ENCODE measurements at places on chromosomes 6 and 20.

- no peak for DNase-seq
These were observed 469.1 kb downstream of the GJA1 start for GRCh38 chr6:121904559-121904958.

GRCh38 chr6:148332088-148332487, 10.6 kb upstream of the SASH1 start:
- DNase-seq, result no peak

GRCh38 chr20:37927410-37928095, 24.6 kb downstream of the VSTM2L start:
- DNase-seq, result no peak

DNA sequence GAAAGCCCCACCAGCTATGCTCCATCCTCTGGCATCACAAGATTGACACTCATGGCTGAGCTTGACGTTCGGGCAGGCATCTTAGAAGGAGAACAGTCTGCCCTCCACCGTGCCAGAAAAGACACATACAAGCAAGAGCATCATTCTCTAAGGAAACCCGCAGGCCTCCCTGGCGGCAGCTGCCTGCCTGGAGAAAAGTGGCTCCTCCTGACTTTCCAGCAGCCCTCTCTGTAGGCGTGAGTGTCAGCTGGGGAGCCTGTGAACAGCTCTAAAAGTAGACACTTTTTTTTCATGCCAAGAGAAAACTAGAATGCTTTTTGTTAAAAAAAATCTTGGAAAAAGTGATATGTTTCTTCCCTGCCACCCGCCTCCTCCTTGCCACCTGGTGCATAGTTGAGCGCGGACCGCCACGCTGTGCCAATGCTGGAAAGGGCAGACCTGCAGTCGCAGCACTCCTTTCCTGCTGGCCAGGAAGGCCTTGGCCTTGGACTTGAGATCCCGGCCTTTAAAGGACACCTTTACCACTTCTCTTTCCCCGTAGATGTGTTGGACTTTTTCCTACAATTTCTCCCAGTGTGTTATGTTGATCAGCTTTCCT, 29.7 kb upstream of the INSM1 start:
- DNase-seq, result no peak

GRCh38 chr20:44756011-44756688, 10.5 kb downstream of the KCNK15 start:
- no peak for DNase-seq

GRCh38 chr6:74902846-74903245, 303.0 kb downstream of the COL12A1 start:
- no peak for DNase-seq

GRCh38 chr6:167108278-167108677, 14.6 kb upstream of the CCR6 start:
- no peak for DNase-seq

- no peak for DNase-seq
These were observed 49.7 kb downstream of the SYNE1 start for GRCh38 chr6:152587473-152587872.

DNA sequence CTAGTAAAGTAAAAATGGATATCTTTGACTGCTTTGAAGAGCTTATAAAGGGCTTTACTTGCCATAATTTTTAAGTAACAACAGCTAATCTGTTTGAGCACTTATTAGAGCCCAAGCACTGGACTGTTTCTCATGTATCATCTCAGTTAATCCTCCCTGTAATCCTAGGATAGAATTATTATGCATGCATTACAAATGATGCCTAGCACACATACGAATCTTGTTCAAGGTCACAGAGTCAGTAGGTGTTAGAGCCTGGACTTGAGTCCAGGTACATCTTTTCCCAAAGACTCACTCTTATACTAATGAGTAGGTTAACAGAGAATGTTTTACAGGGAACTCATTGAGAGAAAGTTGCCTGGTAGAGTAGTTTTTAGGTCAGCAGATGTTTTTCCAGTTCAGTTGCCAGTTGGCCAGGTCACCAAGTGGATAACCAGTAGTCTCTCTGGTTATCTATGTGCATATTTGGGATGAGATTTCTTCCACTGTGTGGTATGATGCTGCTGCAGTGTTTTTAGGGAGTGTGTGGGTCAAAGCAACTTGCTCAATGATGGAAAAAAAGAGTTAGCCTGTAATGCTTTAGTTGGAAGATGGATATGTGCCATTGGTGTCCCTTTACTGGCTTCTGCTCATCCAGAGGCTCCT, 32.3 kb upstream of the LAMA4 start:
- DNase-seq, result no peak

GRCh38 chr6:56244089-56244488, 3.3 kb downstream of the COL21A1 start:
- DNase-seq, result no peak

GRCh38 chr20:62892348-62893304, 31.0 kb upstream of the TCFL5 start:
- no peak for DNase-seq

- no peak for DNase-seq
These were observed 53.8 kb upstream of the MTRF1L start for GRCh38 chr6:153056308-153056707.

GRCh38 chr20:24764027-24764793, 184.9 kb upstream of the CST7 start:
- DNase-seq, result no peak

- DNase-seq, result peak; percentile 8
These were observed 8.2 kb downstream of the GCNT2 start for GRCh38 chr6:10529231-10529801.

DNA sequence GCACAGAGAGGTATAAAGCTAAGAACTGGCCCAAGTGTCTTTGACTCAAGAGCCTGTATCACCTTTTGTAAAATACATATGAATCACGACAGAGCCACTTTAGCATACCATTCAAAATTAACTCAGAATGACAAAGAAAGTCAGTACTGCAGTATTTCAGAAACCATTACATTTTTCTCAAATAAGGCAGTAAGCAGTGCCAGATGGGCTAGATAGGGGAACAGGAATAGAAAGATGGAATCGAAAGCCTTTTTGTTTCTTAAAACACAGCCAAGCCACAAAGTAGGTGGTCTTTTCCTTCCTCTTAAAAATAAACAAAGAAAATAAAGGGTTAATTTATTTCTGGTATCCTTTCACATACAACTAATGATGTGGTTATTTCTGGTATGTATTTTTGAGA, 10.3 kb downstream of the CLDN20 start:
- DNase-seq, result peak; percentile 70

GRCh38 chr20:6870559-6870958, 103.1 kb downstream of the BMP2 start:
- no peak for DNase-seq

GRCh38 chr20:32707691-32708581, 34.2 kb upstream of the C20orf203 start:
- DNase-seq, result peak; percentile 89

DNA sequence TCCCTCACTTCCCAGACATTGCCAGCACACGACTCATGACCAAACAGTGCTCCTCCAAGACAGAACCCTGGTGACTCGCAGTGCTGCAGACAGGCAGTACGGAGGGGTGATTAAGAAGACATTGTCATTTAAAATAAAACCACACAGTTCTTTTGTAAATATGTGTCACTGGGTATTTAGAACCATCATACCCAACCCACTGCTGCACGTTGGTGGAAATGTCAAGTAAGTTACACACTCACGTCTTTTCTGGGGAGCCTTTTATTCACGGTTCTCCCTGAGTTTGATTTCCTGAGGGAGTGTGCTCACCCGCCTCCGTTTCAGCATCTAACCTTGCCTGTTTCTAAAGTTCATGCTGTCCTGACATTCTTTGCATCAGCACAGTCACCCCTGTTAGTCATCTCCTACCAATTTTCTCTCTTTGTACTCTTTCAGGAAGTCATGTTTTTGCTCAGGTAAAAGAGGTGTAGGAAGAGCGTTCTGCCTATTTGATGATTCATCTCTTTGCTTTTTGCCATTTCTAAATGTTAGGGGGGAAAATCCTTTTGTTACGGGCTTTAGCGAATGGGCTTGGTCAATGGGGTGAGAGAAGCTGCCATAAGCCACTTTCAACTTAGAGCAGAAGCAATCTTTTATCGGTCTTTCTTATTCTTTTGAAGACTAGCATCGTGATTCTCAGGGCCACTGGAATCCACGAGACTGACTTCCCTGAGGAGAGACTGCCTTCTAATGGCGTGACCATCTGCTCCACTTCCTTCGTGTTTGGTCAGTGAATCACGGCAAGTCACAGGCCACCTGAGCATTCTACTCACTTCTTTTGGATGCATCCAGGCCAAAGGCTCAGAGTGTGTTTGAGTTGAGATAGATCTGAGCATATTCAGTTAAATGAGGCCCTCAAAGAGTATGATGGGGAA, 512.8 kb upstream of the JARID2 start:
- DNase-seq, result peak; percentile 75

- DNase-seq, result no peak
These were observed 98.1 kb downstream of the DNAH8 start for GRCh38 chr6:38813041-38813823.

GRCh38 chr6:138018297-138018696, 88.9 kb downstream of the PERP start:
- no peak for DNase-seq

DNA sequence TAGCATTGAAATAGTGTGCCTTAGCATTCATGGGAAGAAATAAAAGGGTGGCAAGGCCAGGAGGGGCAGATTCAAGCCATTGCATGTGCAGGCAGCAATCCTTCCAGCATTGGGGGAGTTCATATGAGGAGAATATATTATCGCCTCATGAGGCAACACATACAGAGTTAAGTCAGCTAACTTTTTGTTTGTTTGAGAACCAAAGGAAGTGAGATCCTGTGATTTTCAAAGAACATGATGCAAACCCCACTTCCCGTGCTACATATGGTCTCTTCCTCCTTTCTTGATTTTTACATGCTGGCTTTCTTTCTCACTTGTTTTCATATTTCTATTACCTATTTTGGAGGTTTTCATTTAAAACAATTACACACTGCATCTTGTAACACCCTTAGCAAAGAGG, 579.7 kb upstream of the ARID1B start:
- no peak for DNase-seq

GRCh38 chr6:12544821-12545565, 171.6 kb upstream of the PHACTR1 start:
- DNase-seq, result no peak

DNA sequence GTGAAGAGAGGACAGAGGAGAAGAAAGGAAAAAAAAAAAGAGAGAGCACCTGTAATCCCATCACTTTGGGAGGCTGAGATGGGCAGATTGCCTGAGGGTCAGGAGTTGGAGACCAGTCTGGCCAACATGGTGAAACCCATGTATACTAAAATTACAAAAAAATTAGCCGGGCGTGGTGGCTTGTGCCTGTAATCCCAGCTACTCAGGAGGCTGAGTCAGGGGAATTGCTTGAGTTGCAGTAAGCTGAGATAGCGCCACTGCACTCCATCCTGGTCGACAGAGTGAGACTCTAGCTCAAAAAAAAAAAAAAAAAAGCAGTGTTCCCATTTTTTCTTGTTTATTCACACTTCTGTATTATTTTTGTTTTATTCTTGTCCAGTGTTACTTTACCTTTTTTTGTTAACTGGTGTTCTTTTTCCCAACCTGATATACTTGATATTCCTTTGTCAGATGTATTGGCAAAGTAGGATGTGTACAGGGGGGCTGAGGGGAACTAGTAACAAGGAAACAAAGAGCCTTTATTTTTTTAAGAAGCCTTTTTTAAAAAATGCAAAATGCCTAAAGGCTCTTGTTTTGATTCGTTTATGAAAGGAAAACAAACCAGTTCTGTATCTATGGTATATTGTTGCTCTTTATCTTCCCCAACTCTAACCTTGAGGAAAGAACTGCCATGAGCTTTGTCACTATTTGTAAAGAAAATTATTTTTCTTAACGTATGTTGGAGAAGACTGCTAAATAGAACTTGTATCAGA, 22.3 kb downstream of the COL19A1 start:
- DNase-seq, result no peak

- DNase-seq, result peak; percentile 45
These were observed 7.5 kb upstream of the TNXB start for GRCh38 chr6:32116674-32117073.

- no peak for DNase-seq
These were observed 234.1 kb upstream of the PMEPA1 start for GRCh38 chr20:57943950-57944349.

DNA sequence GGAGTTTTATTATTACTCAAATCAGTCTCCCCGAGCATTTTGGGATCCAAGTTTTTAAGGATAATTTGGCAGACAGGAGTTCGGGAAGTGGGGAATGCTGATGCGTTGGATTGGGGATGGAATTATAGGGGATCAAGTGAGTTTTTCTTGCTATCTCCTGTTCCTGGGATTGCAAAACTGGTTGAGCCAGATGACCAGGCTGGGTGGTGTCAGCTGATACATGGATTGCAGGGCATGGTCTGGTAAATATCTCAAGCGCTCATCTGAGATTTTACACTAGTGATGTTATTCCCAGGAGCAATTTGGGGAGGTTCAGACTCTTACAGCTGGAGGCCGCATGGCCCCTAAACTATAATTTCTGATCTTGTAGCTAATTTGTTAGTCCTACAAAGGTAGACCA, 54.7 kb downstream of the ENPP1 start:
- no peak for DNase-seq

DNA sequence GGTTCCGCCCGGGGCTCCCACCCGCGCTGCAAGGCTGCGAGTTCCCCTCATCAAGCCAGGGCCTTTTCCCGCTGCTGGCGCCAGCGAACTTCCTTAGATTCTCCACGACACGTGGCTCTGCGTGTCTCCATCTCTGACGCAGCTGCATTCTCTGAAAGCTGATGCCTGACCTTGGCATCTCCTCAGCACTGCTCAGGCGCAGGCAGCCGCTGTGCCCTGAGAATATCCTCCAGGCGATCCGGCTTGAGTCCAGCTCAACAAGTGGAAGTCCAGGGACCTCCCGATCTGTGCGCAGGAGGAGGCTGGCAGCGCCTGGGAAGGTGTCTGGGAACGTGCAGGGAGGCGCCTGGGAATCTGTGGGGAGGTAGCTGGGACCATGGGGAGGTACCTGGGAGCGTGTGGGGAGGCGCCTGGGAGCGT, 171.2 kb upstream of the THBS2 start:
- peak; percentile 88 for DNase-seq

DNA sequence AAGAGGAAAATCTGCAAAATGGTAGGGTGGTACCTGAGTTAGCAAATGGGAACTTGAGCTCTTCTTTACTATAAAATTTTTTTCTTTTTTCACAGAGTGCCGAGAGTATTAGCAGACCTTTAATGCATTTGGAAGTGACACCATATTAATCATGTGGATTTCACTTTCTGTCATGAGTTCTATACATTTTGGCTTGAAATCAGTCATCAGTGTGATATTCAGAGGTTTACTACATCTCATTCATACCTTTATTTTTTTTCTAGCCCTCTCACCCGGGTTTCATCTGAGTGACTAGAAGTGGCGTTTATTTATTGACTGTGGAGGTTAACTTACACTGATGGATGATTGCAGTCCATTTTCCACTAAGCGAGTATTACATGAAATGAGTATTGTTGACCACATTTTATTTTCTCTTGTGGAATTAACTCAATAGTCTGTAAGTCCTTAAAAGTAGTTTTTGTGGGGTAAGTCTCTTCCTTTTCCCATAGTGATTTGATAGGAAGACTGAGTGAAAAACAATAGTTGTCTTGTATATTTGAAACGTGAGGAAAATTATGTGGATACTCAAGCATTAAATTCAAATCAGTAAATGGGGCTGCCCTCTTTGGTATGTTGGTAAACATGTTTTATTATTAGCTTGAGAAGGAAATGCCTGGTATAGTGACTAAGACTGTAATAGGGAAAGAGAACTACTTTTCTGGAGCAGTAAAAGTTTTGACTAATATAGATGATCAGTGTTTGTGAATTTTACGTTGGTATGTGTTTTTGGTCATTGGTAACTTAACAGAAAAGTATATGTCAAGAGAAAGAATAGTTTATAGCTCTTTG, 55.5 kb downstream of the JARID2 start:
- DNase-seq, result no peak

Measured in EH (cell line).